ENCODE measurements at places on chromosomes 2 and 18.

- no peak for DNase-seq
Measured at GRCh38 chr2:170923799-170924198, 5.3 kb upstream of the GORASP2 start.

DNA sequence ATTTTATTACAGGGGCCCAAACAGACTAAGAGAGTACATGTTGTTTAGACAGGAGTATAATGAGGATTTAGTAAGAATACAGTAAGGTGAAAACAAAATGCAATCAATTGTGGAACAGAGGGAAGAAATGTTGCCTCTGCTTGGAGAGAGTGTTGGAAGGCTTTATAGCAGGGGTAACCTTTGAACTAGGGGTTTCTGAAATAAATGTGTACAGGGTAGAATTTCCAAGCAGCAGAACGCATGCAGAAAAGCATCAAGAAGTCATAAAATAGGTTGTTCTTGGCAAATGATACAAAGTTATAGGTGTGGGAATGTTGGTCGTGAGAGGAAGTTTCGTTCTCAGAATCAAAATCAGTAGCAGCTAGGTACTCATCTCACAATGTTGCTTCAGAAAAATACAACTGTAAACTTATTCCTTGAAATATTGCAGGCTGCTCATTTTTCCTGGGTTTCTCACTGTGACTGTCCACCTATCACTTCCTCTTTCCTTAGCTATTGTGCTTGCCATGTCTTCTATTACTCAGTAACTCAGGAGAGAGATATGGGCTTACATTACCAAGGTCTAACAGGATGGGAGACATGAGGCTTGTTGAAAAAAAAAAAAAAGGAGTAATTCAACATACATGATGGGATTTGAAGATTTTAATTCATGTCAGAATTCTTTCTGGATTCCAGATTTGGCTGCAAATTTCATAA lies 17.1 kb upstream of the HNMT start:
- no peak for DNase-seq

GRCh38 chr2:120014226-120014980 lies 1.5 kb downstream of the EPB41L5 start:
- no peak for DNase-seq

DNA sequence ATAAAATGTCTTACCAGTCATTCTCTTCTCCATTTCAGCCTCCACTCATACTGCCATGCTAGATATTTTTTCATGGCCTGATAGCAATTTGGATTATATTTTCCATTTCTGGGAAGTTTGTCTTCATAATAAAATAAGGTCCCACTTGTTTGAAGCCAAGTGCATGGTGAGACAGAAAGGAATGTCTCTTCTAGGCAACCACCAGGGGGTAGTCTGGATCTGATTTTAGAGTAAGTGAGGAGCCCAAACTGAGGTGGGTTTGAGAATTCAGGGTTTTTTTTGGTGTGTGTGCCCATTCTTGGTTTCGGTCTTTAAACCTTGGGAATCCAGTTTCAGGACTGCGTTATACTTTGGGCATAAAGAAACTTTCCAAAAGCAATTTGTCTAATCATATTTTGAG lies 315.5 kb downstream of the RPRM start:
- no peak for DNase-seq

- peak; percentile 44 for DNase-seq
Measured at GRCh38 chr2:26846334-26847306, 1.3 kb upstream of the DPYSL5 start.

DNA sequence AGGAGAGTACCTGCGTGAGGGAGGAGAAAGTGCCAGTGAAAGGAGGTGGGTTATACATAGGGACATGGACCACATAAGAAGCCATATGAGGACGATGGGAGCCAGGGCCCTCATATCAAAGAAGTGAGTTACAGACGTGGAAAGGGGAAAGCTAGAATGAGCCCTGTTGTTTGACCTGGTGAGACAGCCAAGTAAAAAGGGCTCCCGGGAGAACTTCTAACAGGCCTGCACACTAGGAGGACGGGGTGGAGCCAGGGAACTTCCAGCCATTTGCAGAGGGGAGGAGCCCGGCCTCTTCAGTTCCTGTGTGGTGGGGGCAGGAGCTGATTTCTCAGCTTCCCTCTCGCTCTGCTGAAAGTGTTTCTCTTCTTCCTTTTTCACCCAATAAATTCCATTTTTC lies 84.1 kb upstream of the SLC66A3 start:
- no peak for DNase-seq

DNA sequence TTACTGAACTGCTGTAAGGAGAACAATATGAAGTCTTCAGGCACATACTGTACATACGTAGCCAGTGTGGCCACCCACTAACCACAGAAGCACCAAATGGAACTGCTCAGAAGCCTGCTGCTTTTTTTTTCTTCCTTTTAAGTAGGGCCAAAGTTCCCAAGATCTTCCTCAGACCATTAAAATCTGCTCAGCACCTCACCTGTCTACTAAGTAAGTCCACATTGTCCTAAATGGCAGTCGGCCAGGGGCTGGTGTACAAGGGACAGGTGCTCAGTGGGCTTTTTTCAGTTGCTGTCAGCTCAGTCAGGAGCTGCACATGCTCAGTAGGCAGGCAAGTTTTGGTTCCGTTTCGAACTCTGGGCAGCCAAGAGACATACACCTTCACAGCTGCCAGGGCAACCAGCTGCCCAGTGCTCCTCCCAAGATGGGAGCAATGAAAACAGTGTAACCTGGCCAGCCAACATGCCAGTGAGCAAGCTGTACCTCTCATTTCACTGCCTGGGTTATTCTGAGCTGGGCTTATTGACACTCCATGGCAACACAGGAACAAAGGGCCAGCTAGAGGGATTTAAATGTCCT lies 86.1 kb downstream of the ACVR1 start:
- DNase-seq, result no peak

- peak; percentile 7 for DNase-seq
Measured at GRCh38 chr2:28751956-28752630, 463 bp downstream of the PPP1CB start.

DNA sequence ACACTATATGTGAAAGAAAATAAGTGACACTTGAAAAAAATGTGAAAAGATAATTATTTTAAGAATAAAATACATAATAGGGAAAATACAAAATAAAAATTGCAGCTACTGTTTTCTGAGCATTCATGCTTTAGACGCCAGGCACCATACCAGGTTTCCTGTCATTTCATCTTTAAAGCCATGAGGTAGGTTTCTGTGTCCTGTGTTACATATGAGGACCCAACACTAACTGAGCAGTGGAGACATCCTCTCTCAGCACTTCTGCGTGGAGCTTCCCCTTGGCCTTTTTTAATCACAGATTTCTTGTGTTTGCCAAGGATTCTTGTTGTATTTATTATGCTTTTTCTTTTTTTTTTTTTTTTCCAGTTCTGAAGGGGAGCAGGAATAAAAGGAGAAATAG lies 117.3 kb downstream of the FAM117B start:
- no peak for DNase-seq

GRCh38 chr2:65654496-65654895 lies 222.1 kb upstream of the SPRED2 start:
- no peak for DNase-seq

DNA sequence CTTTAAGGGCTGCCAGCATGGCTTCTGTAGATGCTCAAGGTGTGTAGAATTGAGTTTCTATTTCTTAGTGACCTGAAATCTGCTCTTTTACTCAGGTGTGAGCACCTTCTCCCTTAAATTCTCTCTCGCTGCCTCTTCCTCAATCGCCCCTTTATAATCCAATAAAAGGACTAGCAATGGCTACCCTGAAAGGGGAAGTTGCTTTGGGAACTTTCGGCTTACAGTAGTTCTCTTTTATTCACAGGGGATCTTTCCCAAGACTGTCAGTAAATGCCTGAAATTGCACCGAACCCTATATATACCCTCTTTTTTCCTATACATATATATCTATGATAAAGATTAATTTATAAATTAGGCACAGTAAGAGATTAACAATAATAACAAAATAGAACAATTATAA lies 121.8 kb downstream of the ACTR3 start:
- DNase-seq, result no peak

- no peak for DNase-seq
Measured at GRCh38 chr18:57776354-57776753, 26.8 kb downstream of the ATP8B1 start.

DNA sequence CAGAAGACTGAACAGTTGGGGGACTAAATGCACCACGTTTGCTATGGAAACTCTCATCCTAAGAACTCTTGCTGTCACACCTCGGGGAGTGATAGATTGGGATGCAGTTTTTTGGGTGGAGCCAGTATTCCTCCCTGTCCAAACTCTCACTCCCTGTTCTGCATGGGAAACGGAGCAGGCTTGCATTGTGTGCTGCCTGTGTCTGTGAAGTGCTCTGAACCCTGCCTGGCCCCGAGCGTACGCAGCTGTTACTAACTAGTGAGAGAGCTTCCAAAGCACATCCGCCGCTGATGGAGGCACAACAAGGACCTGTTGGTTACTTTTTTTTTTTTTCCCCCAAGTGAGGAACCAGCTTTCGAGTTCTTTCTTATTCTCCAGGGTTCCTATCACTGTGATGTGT lies 195.5 kb downstream of the ANAPC1 start:
- DNase-seq, result no peak

- DNase-seq, result no peak
Measured at GRCh38 chr2:27832396-27832795, 57.8 kb downstream of the RBKS start.

GRCh38 chr2:113698892-113699447 lies 57.5 kb downstream of the SLC35F5 start:
- DNase-seq, result no peak

DNA sequence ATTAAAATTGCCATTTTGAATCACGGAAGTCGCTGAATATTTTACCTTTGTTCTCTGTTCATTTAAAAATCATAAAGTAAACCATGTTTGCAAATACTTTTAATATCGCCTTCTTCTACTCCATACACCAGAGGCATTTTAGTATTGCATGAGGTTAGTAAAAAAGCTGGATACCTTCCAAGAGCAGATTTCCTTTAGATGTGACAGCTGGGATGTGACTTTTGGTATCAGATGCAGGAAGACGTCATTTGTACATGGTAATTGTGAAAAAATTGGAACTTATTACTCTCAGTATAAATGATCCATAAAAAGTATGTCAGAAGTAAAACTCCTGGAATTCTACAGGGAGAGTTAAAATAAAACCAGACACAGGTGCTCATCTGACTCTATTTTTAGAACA lies 89.5 kb downstream of the SLC4A10 start:
- no peak for DNase-seq

GRCh38 chr18:37251679-37252078 lies 313.9 kb downstream of the CELF4 start:
- no peak for DNase-seq

DNA sequence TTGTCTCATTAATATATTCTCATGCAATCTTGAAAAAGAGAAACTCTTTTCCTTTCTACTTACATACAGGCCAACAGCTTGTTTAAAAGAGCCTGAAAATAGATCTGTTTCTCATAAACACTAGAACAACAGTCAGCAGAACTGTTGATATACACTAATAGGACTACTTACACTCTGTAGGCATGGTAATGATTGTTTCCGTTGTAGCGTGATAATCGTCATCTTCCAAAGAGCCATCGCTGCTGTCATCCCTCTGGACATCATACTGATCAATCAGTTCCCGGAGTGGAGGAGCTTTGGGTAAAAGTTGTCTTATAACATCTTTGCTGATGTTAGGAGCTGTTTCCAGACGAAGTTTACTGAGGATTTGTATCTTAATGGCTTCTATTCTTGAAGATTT lies 476 bp downstream of the MSTN start:
- DNase-seq, result no peak

- DNase-seq, result no peak
Measured at GRCh38 chr2:172943539-172943938, 132.1 kb upstream of the MAP3K20 start.

DNA sequence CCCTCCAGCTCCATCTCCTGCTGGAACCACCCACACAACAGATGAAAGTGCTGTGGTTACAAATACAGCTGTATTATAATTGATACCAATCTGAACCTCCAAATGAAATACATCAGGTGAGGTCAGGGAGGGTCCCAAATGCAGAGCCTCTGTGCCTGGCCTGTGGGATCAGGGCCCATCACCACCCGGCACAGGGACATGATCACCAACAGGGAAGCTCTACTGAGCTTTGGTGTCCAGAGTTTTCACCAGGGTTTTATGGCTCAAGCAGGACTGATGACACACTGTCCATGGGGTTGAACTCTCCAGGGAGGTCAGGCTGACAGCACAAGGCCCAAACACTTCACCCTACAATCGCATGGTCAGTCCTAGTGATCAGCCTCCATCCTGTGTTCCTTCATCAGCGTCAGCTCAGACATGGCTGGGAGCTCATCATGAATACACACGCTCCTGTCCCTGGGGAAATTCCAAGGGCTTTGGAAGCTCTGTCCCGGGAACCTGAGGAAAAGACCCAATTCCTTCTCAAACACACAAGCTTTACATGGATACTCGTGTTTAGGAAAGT lies 3.9 kb upstream of the PXDN start:
- no peak for DNase-seq

DNA sequence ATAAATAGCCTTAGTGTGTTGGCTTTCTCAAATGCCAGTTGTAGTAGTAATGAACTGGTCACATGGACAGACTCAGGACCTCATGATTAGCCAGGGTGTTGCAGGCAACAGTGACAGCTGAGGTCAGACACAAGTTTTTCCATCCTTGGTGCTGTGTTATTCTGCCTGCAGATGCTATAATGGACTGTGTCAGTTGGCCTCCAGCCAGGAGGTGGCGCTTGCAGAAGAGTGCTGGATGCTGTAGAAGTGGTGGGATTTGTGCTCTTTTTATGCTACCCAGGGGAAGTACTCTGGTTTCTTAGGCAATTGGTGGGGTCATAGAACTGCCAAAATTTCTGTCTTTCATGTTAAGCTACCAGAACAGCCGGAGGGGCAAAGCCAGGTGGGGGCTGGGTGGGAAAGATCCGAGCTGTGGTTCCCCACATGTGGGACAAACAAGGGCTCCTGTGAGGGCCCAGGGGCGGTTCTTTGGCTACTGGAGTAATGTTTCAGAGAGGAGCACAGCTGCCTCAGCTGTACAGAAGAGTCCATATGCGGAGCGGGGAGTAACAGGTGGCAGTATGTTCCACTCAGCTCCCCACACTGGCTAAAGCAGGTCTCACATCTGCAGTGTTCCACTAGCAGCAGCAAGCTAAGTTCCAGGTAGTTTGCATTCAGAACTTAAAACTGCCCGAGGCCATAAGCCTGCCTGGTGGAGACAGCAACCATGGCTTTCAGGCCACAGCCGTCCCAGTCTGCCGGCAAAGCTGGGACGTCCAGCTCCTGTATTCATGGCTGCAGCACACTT lies 104.4 kb downstream of the GULP1 start:
- DNase-seq, result no peak

- no peak for DNase-seq
Measured at GRCh38 chr2:240593026-240593702, 6.6 kb downstream of the CAPN10 start.

GRCh38 chr2:148658807-148659722 lies 14.5 kb downstream of the EPC2 start:
- DNase-seq, result no peak

DNA sequence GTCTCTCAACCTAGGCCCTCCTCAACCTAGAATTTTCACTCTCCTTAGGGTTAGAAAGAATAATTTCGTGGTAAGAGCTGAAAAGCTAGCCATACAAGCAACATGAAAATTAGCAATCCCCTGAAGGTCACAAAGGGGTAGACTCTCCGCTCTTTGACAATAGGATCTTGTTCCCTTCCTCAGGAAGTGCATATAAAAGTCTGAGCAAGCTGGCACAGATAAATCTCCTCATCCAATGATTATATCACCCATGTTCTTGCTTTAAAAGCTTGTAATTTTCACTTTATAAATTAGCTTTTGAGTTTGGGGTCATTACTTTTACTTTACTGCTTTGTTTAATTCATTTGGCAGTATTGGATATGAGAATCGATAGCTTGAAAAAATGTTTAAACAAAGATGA lies 852.3 kb upstream of the CRIM1 start:
- DNase-seq, result no peak
